CD8-positive, alpha-beta memory T cell (primary cell): ENCODE measurements at places on chromosomes 7 and 10. TPM values are rescaled to one million over a fixed set of nuclear protein-coding genes. Genes with fewer than 3 reads are reported as not detected.

DNA sequence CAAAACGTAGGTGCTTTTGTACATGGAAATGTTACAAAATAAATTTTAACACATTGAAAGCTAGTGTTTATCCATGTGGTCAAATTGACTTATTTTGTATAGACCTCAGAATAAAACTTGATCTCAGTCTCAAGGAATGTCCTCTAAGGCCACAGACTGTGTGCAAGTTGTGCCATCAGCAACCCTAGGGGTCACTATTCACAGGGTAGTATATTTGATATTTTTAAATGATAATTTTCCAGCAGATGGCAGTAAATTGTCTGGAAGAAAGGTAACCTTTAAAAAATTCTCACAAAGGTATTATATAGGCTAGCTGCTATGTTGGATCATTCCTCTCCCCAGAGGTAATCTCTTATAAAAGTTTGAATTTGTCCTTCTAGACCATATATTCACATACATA is 12.9 kb upstream of the SNX10 start:
- peak; percentile 26 for DNase-seq

The OPALIN gene
- total RNA-seq, result not detected

DNA sequence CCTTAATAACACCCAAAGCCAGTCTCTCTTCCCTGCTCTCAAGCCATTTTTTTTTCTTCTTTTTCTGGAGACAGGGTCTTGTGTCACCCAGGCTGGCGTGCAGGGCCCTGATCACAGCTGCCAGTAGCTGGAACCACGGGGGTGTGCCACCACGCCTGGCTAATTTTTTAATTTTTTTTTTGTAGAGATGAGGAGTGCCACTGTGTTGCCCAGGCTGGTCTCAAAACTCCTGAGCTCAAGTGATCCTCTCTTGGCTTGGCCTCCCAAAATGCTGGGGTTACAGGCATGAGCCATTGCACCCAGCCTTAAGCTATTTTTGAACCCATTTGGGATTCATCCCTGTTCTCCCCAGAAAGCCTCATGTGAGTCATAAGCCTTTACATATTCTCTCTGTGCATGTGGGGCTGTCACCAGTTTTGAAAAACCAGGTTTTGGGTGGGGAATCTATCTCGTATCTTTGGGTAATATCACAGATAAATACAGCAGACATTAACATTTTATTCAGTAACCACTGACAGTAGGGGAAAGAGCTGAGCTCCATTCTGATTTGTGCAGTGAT is 15.5 kb downstream of the ZNF487 start:
- no peak for DNase-seq

- DNase-seq, result no peak
These were observed 11.1 kb downstream of the ERVW-1 start for GRCh38 chr7:92466682-92467081.

DNA sequence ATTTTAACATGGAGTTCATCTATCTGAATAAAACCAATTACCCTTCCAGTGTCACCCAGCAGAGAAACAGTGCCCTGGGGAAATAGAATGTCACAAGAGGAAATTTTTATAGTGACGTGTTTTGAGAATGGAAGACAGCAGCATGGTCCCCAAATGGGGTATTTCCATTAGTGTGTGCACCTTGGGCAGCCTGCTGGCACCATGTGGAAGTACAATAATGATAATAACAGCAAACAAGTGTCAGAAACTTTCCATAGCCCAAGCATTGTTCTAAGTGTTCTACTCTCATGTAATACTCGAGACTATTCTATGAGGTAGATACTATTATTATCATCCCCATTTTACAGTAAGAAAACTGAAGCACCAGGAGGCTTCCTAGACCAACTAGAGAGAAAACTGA is 2.2 kb upstream of the PDE1C start:
- DNase-seq, result no peak

The MYPN gene
- not detected for total RNA-seq

- DNase-seq, result no peak
These were observed 3.3 kb upstream of the TBXAS1 start for GRCh38 chr7:139825666-139826290.

GRCh38 chr7:4138866-4139265 is 543.2 kb upstream of the FOXK1 start:
- no peak for DNase-seq

The AKR1C4 gene
- not detected for total RNA-seq

- DNase-seq, result no peak
These were observed 1.7 kb upstream of the IGFBP3 start for GRCh38 chr7:45922810-45923209.

- no peak for DNase-seq
These were observed 126.6 kb upstream of the PARD3 start for GRCh38 chr10:34941471-34942357.

The CALML5 gene
- not detected for total RNA-seq

DNA sequence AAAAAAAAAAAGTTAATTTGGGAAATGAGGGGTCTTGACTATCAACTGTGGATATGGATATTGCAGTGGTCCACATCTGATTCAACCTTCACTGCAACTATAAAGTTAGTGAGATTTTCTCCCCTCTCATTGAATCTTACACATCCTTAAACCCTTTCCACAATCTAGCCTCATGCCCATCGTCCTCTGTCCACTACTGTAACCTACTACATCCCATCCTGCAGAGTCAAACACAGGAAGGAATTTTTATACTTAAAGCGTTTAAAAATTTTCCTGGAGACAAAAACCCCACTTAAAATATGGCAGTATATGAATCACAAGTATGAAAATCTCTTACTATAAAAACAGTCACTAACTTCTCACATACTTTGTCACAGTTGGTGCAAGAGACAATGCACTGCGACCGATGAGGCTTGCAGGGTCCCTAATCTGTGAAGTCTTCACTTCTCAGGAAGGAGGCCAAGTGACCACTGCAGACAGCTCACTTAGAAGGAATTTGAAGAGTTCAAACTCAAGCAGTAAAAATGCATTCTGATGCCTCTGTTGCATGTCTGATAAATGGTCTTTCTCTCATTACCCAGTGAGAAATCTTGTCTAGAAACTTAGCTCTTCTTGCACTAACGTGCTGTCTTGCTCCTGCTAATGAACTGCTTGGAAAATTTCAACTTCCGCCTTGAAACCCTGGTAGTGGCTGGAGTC is 50.3 kb upstream of the ST8SIA6 start:
- no peak for DNase-seq
